ENCODE measurements at places on chromosomes 2 and 18.

DNA sequence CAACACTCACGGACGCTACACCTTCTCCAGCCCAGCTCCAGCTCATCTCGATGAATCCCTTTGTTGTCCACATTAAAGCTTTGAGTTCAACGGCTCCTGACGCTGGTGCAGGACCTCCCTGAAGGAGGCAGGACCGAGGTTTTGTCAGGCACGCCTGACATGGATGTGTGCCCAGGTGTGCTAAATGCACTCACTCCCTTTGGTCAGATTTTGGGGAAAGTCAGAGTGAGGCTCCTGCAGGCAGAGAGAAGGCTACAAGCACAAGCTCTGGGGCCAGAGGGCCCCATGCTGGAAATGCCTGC lies 78.6 kb downstream of the NDUFA10 start:
- DNase-seq, result no peak

DNA sequence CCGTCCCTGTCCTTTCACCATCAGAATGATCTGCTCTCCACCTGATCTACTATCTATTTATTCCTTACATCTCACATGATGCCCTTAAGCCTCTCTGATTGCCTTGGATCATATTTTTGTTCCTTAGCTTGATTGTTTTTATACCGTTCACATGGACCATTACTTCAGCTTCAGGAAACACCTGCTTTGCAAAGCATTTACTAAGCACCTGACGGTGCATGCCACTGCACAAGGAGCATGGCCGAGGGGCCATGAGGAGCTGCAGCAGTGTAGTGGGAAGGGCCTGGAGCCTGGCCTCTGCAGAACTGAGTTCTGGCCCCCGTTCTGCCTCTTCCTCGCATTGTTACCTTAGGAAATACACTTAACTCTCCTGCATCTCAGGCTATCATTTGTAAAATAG lies 124.1 kb upstream of the NDUFV2 start:
- no peak for DNase-seq

DNA sequence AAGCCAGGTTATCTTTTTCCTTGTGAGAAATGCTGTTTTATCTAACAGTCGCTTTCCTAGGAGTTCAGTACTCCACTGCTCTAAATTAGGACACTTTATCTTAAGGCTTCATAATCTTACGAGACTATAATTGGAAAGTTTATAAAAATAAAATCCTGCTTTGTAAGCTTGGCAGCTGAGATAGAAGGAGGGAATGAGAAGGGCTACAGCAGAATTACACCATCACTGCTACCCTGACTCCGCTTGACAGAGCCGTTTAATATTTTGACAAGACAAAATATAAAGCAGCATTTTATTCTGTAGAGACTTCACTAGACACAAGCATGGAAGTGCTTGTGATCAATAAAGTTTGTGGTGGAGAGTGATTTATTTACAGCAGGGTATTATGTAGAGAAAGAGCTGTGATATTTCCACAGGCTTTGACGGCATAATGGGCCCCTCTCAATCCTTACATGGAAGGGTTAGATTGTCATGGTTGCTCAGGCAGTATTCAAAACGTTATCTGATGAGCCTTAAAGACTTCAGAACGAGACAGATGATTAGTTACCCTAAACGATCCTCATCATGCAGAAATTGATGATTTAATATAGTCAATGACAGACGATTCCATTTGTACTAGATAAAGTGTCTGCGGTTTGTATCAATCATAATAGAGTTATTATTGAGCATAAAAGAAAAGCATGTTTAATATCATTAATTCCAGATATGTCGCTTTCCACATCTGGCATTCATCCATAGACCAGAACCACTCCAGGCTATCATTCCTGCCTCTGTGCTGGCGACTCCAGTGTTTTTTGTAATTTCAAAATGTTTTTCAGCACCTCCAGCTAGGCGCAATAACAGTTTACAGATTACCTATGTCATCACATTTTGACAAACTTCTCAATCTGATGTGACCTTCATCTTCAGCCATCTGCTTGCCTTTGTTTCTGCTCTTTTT lies 242.2 kb downstream of the FIGN start:
- DNase-seq, result no peak

DNA sequence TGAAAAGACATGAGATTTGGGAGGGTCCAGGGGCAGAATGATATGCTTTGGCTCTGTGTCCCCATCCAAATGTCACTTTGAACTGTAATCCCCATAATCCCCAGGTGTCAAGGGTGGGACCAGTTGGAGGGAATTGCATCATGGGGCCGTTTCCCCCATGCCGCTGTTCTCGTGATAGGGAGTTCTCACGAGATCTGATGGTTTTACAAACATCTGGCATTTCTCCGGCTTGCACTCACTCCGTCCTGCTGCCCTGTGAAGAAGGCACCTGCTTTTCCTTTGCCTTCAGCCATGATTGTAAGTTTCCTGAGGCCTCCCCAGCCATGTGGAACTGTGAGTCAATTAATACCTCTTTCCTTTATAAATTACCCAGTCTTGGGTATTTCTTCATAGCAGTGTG lies 51.4 kb downstream of the LPIN1 start:
- no peak for DNase-seq

DNA sequence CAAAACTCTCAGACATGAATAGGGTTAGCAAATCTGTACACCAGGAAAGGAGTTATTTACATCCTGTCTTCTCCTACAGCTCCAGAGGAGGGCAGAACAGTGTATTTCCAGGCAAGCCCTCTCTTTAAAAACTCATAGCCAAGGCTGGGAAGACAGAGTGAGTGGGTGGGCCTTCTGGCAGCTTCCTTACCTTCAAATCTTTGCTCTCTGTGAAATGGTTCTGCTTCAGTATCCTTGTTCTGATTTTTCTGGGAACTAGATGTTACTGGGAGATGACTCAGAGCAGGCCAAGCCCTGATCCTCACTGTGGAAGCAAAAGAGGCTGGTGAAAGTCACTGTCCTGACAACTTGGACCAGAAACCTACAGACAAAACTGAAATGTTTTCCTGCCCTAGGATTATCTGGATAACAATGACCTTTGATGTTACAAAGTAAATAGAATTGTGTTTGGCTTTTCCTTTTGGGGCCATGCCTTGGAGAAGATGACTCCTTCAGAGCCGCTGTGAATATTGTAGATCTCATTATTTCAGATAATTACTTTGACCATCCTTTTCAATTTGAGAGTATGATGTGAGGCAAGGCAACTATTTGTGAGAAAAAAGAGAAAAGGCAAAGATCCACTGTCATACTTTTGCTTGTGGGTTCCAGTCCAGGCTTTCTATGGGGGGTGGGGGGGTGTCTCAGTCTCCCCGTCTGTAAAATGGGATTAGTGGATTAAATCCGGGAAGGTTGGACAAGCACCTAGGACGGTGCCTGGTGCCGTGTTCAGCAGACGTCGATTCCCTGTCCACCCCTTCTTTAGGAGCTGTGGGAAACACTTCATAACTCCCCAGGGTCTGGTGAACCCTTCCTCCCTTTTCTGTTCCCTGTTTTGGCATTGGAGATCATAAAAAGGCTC lies 644 bp upstream of the QPCT start:
- no peak for DNase-seq

DNA sequence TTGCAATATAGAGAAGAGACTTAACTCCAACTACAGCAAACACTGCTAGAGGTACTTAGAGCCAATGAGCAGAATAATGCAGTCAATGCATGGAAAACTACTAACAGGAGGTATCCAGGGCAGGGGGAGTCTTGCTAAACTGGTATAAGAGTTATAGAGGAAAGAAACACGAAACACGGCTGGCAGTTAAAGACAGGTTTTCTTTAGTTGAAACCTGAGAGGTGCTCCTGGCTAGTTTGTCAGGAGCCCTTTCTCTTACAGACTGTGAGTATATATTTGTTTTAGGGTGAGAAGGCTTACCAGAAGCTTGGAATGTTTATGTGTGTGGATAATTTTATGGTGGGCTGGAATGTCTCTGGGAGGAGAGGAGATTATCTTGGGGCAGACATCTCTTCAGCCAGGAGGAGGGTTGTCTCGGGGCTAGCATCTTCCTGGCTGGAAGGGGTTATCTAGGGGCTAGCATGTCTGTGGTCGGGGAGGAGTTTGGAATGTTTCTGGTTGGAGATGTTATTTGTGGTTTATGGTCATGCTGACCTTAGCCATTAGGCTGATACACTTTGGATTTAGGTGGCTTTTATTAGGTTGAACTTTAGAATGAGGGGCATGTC lies 1048.8 kb downstream of the DPP10 start:
- no peak for DNase-seq

GRCh38 chr2:170323743-170324142 lies 145.8 kb downstream of the MYO3B start:
- no peak for DNase-seq

- no peak for DNase-seq
Measured at GRCh38 chr18:59885579-59886163, 14.1 kb upstream of the PMAIP1 start.

DNA sequence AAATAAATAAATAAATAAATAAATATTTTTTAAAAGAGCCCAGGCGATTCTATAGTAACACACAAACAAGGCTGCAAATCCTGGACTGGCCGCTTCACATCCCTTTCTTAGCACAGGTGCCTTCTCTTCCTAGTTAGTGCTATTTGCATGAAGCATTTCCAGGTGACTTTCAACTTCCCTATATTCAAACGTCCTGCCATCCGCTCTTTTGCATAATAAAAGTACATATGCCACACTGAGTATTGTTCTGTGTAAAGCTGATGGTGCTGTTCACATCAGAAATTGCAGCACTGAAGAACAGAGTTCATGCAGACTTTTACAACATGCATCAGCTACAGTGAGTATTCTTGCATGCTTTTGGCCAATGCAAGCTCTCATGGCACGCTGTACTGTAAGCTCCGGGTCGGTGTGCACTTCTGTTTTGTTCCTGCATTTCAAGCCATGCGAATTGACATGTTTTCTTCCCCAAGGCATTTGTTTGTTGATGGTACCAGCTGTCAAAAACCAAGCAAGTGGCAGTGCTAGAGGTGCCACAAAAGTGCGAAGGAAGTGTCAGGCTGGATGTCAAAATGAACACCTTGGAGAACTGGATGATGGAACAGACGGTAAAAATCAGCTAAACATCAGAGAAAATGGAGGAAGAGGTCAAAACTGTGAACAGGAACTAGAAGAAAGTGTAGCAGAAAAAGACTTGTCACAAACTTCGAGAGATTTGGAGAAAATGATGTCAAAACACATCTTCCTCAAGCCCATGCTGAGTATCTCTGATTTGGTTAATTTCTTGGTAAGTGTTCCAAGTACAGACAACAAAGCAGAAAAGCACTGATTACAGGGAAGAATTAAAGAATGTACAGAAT lies 25.5 kb upstream of the CEP68 start:
- no peak for DNase-seq

GRCh38 chr2:96341641-96342040 lies 6.1 kb downstream of the NCAPH start:
- no peak for DNase-seq

GRCh38 chr18:53664575-53664974 lies 559.9 kb downstream of the MBD2 start:
- DNase-seq, result no peak

DNA sequence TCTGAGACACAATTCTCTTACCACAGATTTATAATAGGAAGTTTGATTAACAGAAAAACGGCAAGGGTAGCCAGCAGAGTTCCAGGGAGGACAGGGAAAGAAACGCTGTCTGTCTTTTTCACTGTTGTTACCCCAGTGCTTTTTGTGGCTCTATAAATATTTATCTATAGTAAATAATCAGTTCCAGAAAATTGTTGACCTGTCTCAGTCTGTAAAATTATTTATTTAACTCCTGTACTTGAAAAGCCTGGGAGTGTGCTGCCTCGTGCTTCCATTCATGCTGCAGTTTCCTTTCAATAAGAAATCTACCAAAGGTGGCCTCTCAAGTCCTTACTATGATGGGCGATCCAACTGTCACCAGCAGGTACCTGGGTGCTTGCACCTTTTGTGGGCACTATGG lies 102.9 kb downstream of the ETAA1 start:
- DNase-seq, result no peak

DNA sequence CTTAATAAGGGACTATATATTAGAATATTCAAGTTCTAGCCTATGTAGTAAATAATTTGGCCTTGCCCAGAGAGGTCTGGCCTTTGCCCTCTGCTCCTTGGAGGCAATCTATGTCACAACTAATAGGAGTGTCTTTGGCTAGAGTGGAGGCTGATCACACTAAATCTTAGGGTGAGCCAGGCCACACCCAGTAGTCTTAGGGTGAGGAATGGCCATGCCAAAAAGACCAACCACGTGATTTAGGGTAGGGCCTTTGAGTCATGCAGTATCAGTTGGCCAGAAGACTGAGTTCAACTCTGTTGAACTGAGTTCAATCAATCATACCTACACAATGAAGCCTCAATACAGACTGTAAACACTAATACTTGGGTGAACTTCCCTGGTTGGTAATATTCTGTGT lies 26.0 kb upstream of the FLACC1 start:
- DNase-seq, result no peak

DNA sequence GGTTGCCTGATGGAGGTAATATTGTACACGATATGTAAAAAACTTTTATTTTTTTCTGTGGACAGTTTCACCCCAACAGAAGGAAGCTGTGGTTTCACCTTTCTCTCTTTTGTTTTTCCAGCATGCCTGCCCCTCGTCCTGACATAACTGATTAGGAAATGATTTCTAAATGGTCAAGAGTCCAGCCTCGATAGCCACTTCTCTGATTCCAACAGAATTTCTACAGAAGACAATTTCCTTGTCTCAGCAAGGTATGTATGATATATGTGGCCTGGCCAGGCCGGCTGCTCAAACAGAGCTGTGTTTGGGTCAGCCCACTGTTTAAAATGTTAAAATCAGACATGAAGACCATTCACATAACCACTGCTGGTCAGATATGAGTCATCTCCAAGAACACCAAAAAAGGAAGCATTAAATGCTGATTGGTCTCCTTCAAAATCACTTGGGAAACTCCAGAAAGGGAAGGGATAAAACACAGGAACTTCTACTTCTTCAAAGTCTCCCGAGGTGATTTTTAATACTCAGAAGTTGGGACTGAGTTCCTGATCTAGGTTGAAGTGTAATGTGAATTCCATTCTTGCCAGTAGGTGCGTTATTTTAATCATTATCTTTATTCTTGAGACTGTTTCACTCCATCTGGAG lies 22.3 kb downstream of the ATP8B1 start:
- DNase-seq, result no peak
